ENCODE measurements at places on chromosomes 5 and 9. TPM values are rescaled to one million over a fixed set of nuclear protein-coding genes. Genes with fewer than 3 reads are reported as not detected.

DEPDC1B gene
- total RNA-seq, result 0.77 TPM

BTNL3 gene
- not detected for total RNA-seq

DNA sequence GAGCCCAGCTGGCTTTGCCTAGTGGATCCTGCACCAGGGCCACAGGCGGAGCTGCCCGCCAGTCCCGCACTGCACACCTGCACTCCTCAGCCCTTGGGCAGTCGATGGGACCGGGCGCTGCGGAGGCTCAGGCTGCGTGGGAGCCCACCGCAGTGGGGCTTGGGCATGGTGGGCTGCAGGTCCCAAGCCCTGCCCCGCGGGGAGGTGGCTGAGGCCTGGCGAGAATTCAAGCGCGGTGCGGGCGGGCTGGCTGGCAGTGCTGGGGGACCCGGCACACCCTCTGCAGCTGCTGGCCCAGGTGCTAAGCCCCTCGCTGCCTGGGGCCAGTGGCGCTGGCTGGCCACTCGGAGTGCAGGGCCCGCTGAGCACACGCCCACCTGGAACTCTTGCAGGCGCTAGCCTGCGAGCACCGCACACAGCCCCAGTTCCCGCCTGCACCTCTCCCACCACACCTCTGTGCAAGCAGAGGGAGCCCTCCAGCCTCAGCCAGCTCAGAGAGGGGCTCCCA is 125.7 kb upstream of the OTULINL start:
- no peak for DNase-seq

NR6A1 gene
- 0.22 TPM for total RNA-seq

GRCh38 chr5:35815089-35815936 is 41.4 kb upstream of the IL7R start:
- no peak for DNase-seq

CLIC3 gene
- 2.1 TPM for total RNA-seq

- DNase-seq, result no peak
These were observed 241.8 kb upstream of the SLC24A2 start for GRCh38 chr9:20030671-20031070.

FOXD4L6 gene
- not detected for total RNA-seq

DNA sequence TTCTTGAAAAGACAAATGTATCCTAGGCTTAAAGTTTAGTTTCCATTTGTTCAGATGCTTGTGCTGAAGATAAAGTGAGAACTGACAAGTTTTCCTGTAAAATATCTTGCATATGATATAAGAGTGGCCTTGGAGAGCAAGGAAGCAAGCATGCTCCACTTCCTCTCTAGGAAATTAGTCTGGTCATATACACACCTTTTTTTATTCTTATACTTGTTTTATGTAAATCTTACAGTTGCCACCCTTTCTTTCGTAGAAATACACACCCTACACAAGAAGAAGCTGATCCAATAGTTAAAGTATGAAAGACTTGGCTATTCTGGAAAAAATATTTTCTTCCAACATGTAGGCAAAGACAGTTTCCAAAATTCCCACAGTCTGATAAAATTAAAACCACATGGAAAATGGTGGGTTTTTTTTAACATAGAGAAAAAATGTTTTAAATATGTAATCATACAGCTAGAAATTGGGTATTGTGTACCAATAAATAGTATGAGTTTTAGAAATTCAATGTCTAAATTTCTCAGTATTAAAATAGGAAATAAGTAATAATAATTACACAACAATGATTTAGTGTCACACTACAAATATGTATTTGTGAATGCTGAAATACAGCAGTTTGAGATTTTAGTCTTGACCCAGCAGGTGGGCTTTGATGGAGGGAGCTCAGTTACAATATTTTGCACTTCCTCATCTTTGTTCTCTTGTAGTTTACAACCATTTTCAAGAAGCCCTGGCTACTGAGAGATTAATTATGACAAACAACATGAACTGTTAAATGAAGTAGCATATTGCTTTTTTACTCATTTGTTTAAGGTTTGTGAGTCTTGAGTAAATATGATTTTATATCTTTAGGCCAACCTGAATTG is 185.7 kb upstream of the GNA14 start:
- no peak for DNase-seq

Measured in T-helper 17 cell (primary cell).